ENCODE measurements at places on chromosomes 2 and 18.
A peak's percentile ranks its signal among the peaks of the same experiment; 100 is the strongest.

GRCh38 chr2:20970068-20970467 is 73.8 kb downstream of the APOB start:
- no peak for DNase-seq

DNA sequence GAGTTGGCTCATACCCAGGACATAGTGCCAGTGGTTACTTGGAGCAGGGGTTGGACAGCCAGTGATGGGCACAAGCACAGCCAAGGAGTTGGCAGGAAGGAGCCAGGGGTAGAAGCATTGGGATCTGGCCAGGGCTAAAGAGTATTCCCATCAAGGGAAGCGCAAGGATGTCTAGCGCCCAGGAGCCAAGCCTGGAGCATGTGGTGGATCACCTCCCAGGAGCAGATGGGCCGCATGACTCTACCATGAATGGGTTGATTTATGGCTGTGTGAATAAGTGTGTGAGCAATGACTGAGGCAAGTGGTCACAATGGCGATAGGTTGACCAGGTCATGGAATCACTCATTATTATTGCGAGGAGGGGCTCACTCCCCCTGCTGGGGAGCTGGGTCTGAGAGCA is 111.1 kb downstream of the FHOD3 start:
- no peak for DNase-seq

- peak; percentile 64 for DNase-seq
Measured at GRCh38 chr2:38125842-38126241, 49.9 kb upstream of the CYP1B1 start.

DNA sequence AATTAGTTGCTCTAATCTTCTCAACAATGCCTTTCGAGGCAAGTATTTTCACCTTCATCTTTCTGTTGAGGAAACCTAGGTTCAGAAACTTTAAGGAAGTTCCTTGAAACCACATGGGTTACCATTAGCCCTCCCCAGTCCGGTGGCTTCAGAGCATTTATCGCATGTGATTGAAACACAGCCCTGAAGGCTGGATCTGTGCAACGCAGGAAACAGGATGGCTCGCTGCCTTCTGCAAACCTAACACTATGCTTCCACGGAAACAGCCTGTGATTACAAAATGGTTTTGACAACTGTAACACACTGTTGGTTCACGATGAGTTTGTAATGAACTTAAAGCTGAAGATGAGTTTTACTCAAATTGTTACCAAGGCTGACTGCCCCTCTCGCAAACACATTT is 68.5 kb downstream of the EPB41L3 start:
- DNase-seq, result no peak

GRCh38 chr2:106269591-106270291 is 75.6 kb upstream of the UXS1 start:
- no peak for DNase-seq

Data from fibroblast of skin of left quadriceps (primary cell).